Cardiac muscle cell (in vitro differentiated cells and primary cell): ENCODE measurements at places on chromosomes 11 and 22.

DNA sequence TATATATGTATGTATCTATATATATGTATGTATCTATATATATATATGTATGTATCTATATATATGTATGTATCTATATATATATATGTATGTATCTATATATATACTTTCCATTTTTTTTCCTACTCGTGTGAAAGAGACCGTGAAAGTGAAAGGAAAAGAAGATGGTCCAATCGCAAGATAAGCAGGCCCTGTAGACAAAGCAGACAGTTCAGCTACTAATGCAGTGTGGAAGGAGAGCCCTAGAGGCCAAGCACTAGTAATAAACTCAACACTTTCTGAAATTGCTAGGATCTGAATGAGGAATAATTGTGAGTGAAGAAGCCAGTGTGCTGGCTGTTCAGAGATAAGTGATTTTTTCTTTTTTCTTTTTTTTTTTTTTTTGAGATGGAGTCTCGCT, 47.2 kb downstream of the MCHR1 start:
- no peaks in the 10 kb centered on the region for H3K27me3 ChIP-seq
- H3K4me1 ChIP-seq = peaks cover 13% of the 10 kb centered on the region
- H3K36me3 ChIP-seq = no peaks in the 10 kb centered on the region

DNA sequence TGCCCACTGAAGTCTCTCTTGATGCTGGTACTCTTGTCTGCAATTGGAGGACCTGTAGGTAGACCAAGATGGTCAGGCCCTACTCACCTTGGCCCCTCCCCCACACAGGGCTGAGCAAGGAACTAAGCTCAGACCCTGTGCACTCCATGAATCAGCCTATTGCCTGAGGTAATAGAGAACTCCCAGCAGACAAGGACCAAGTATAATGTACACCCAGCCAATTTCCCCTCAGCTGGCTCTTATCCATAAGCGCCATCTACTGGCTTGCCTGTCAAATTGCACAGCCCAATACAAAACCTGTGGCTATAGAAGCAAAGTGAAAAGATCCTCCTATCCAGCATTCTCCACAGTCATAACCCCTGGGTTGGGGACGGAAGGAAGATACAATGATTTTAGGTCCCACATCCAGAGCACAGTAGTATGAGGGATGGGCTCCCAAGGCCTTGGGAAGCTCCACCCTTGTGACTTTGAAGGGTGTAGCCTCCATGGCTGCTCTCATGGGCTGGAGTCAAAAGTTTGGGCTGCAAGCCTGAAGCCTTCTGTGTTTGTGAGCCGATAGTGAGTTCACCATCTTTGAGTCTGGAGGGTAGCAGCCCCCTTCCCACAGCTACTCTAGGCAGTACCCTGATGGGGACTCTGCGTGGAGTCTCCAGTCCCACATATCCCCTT, 56.0 kb downstream of the GLYATL2 start:
- H3K4me3 ChIP-seq = no peak overlapping the region
- H3K36me3 ChIP-seq = no peaks in the 10 kb centered on the region
- H3K27ac ChIP-seq = no peak overlapping the region
- H3K4me1 ChIP-seq = peaks cover 4% of the 10 kb centered on the region

- no peak overlapping the region for H3K27ac ChIP-seq
- no peaks in the 10 kb centered on the region for H3K27me3 ChIP-seq
- H3K4me3 ChIP-seq = no peak overlapping the region
- no peaks in the 10 kb centered on the region for H3K4me1 ChIP-seq
- H3K36me3 ChIP-seq = no peaks in the 10 kb centered on the region
Observed at GRCh38 chr11:95435628-95436353, 204.8 kb upstream of the SESN3 start.

DNA sequence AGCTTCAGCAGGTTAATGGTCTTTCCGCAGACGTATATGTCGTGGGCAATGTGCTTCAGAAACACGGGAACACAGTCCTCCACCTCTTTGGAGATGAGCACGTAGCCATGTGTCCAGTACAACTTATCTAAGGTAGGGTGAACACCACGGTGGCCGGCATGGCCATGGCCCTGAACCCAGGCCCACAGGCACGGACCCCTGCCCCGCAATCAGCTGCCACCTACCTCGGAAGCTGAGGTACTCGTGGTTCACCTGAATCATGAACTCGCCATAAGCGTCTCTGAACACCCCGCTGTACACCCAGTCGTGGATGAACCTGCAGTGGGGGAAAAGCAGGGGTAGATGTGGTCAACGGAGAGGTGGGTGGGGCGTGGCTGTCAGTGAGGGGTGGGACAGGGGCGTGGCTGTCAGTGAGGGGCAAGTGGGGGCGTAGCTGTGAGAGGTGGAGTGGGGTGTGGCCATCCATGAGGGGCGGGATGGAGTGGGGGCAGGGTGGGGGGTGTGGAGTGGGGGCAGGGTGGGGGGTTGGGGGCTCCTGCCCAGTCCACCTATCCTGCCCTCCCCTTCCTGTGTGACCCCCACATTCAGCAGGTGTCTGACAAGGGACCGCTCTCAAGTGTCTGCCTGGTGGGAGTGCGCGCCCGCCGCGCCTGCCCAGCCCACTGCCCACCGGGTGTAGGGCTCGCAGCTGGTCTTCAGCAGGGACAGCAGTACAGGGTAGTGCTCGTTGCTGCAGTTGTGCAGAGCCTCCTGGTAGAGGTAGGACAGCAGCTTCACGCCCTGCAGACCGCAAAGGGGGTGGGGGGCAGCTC, 18.6 kb downstream of the TUBGCP6 start:
- no peak overlapping the region for H3K27ac ChIP-seq
- H3K27me3 ChIP-seq = no peaks in the 10 kb centered on the region
- no peaks in the 10 kb centered on the region for H3K4me1 ChIP-seq
- DNase-seq = no peak
- H3K36me3 ChIP-seq = peaks cover 11% of the 10 kb centered on the region
- H3K4me3 ChIP-seq = no peak overlapping the region

- no peaks in the 10 kb centered on the region for H3K4me1 ChIP-seq
- H3K27me3 ChIP-seq = no peaks in the 10 kb centered on the region
- peak; percentile 34 for DNase-seq
- no peaks in the 10 kb centered on the region for H3K36me3 ChIP-seq
- no peak overlapping the region for H3K4me3 ChIP-seq
Observed at GRCh38 chr11:68825571-68825970, 16.1 kb downstream of the CPT1A start.

DNA sequence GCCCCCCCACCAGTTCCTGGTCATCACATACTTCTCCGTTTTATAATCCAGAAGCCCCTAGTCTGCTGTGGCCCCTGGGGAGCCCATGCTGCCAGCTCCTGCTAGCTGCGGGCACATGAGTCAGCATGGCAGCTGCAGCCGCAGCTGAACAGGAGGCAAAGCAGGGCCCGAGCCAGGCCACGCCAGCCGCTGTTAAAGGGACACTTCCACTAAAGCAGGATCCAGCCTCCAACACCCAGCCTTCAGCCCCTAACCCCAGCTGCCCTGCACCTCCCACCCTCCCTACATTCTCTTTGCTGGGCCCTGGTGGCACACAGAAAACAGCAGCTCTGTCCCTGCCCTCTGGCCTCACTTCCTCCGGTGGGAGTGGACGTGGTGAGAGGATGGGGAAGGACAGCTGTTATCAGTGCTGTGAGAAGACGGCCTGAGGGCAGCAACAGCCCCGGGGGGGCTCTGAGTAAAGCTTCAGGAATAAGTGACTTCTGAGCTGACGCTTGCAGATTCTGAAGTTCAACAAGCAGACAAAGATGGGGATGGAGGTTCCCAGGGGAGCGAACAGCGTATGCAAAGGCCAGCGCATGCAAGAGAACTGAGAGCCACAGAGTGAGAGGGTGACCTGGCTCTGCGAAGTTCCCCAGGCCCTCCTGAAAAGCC, 688 bp upstream of the LRRC74B start:
- H3K27me3 ChIP-seq = no peaks in the 10 kb centered on the region
- H3K4me3 ChIP-seq = peak overlapping the region; percentile 36
- DNase-seq = peak; percentile 71
- no peaks in the 10 kb centered on the region for H3K4me1 ChIP-seq
- no peaks in the 10 kb centered on the region for H3K36me3 ChIP-seq
- peak overlapping the region; percentile 56 for H3K27ac ChIP-seq

- DNase-seq = peak; percentile 96
- no peaks in the 10 kb centered on the region for H3K27me3 ChIP-seq
- peaks cover 13% of the 10 kb centered on the region for H3K4me1 ChIP-seq
- H3K4me3 ChIP-seq = peak overlapping the region; percentile 57
- no peaks in the 10 kb centered on the region for H3K36me3 ChIP-seq
Observed at GRCh38 chr22:41380993-41381328, 781 bp upstream of the TEF start.

DNA sequence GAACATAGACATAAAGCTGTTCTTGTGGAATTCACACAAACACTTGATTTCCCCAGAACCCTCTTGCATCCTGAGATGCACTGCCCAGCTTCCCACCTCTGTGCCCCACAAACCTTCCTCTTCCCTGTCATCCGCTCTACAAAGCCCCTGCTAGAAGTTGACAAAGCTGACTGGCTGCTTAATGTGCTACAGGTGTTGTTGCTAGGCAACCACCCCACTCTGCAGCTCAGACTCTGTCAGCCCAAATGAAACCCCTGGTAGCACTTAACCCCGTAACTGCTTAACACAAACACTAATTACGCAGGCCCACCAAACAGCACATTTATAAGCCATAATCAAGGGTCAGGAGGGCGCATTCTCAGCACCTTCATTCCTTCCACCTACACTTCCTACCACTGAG, 172.0 kb upstream of the CADM1 start:
- no peaks in the 10 kb centered on the region for H3K27me3 ChIP-seq
- no peaks in the 10 kb centered on the region for H3K36me3 ChIP-seq
- H3K27ac ChIP-seq = no peak overlapping the region
- peak; percentile 44 for DNase-seq
- H3K4me3 ChIP-seq = no peak overlapping the region
- H3K4me1 ChIP-seq = peaks cover 9% of the 10 kb centered on the region

DNA sequence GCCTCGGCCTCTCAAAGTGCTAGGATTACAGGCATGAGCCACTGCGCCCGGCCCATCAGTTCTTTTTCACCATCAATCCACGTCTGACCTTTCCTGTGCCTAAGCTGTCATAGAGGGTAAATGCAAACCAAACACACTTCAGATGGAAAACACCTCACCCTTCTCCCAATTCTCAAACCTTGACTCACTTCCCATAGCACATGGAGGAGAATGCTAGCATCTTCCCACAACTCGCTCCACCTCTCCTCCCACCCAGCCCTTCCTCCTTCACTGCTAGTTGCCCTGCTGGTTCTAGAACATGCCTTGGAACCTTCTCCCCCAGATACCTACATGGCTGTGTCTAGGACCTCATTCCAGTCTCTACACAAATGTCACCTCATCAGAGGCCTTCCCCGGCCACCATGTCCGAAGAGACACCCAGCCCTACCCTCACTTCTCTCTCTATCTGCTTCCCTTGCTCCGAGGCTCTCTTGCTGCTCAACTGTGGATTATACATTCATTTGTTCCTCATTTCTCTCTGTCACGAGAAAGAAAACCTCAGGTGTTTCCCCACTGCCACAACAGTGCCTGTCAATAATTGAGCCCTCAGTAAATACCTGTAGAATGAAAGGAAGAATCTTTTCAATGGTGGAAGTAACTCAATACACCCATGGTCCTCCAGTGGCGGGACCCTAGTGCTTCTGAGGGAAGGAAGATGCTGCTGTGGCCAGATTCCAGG, 21.3 kb upstream of the NCF4 start:
- no peaks in the 10 kb centered on the region for H3K4me1 ChIP-seq
- H3K27ac ChIP-seq = no peak overlapping the region
- H3K36me3 ChIP-seq = no peaks in the 10 kb centered on the region
- H3K27me3 ChIP-seq = peaks cover 3% of the 10 kb centered on the region
- DNase-seq = peak; percentile 26

- H3K4me1 ChIP-seq = peaks cover 4% of the 10 kb centered on the region
- no peak for DNase-seq
- H3K27me3 ChIP-seq = no peaks in the 10 kb centered on the region
Observed at GRCh38 chr11:65127473-65128181, 5.5 kb downstream of the MRPL49 start.

GRCh38 chr11:1834062-1834610, 654 bp upstream of the SYT8 start:
- H3K27ac ChIP-seq = no peak overlapping the region
- no peaks in the 10 kb centered on the region for H3K27me3 ChIP-seq
- H3K4me3 ChIP-seq = no peak overlapping the region
- H3K4me1 ChIP-seq = peaks cover 12% of the 10 kb centered on the region
- no peak for DNase-seq

GRCh38 chr11:70130636-70131035, 52.5 kb downstream of the ANO1 start:
- H3K27me3 ChIP-seq = no peaks in the 10 kb centered on the region
- peaks cover 8% of the 10 kb centered on the region for H3K4me1 ChIP-seq
- no peak overlapping the region for H3K27ac ChIP-seq
- no peak overlapping the region for H3K4me3 ChIP-seq
- DNase-seq = no peak

DNA sequence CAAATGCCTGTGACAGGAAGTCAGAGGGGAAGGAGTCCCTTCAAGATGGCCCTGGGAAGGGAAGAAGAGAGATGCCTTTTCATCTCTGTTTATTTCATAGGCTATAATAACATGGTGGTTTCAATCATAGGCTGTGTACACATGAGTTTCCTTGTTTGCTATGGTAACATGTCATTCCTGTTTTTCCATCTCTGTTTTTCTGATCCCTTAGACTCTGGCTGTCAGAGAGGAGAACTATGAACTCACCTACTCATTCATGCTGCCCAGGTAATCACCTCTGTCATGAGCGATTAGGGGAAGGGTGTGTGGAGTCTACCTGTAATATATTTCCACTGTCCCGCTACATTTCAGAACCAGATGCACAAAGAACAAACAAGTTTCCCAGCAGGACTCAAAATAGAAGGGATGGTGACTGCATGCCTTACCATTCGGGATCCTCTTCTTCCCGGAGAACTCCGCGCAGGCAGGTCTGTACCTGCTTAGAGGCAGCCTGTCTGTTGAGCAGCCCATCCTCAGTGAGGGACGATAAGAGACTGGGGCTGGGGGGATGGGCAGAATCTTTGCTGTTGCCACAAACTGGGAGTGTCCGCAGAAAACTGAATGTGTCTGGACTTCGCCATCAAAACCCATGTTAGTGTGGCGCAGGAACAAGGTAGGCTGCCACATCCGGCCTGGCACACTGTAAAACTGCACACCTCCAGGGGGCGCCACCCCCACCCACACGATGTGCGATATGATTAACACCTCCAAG, 7.1 kb upstream of the PEX26 start:
- H3K4me3 ChIP-seq = no peak overlapping the region
- DNase-seq = no peak
- peaks cover 3% of the 10 kb centered on the region for H3K4me1 ChIP-seq
- no peaks in the 10 kb centered on the region for H3K36me3 ChIP-seq
- no peak overlapping the region for H3K27ac ChIP-seq

DNA sequence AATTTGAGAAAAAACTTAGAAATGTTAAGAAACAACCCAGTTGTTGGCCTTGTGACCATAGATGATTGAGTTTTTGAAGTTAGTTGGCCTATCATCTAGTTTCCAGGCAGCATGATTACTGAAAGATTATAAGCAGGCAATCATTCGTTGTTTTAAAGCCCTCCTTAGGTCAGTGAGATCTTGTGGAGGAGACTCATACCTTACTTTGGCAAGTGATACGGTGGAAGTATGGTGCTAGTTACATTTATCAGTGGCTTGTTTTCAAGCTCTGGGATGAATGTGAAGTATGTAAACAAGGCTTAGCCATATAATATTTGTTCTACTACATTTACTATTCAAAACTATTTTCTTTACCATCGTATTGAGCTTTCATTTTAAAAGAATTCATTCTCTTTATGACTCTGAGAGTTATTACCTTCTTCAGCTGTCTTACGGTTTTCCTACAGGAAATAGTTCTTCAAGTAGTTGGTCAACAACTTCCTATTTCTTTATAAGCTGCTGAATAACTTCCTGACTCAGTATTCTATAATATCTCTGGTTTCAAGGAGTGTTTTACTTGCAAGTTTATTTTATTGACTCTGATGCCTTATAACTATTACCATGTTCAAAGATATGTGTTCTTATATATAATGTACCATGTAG, 7.3 kb downstream of the YAP1 start:
- no peak for DNase-seq
- H3K27me3 ChIP-seq = no peaks in the 10 kb centered on the region
- H3K36me3 ChIP-seq = peaks cover 3% of the 10 kb centered on the region
- H3K4me3 ChIP-seq = no peak overlapping the region
